ENCODE measurements at places on chromosomes 12 and 14. TPM values are rescaled to one million over a fixed set of nuclear protein-coding genes. Genes with fewer than 3 reads are reported as not detected.

The CMKLR1 gene
- not detected for total RNA-seq

The SLC35F4 gene
- total RNA-seq = not detected

The TEAD4 gene
- 24.2 TPM for total RNA-seq

The PRORP gene
- total RNA-seq = 25.1 TPM

The KRT79 gene
- not detected for total RNA-seq

The USP44 gene
- total RNA-seq = 1.6 TPM
